Right lobe of liver (tissue), 6 donors: ENCODE measurements at places on chromosomes 16 and 17. TPM values are rescaled to one million over a fixed set of nuclear protein-coding genes. Genes with fewer than 3 reads are reported as not detected.

GRCh38 chr16:69033151-69033949, 72.1 kb upstream of the HAS3 start:
- no peaks in the 10 kb centered on the region for H3K36me3 ChIP-seq
- no peak overlapping the region for H3K4me3 ChIP-seq
- no peak overlapping the region for H3K27ac ChIP-seq
- peaks cover 6% of the 10 kb centered on the region for H3K4me1 ChIP-seq
- DNase-seq: no peak

GRCh38 chr17:60832151-60832585, 154.5 kb downstream of the BCAS3 start:
- no peaks in the 10 kb centered on the region for H3K27me3 ChIP-seq
- H3K4me1 ChIP-seq: no peaks in the 10 kb centered on the region
- H3K4me3 ChIP-seq: no peak overlapping the region
- H3K36me3 ChIP-seq: no peaks in the 10 kb centered on the region

- no peaks in the 10 kb centered on the region for H3K27me3 ChIP-seq
- no peaks in the 10 kb centered on the region for H3K36me3 ChIP-seq
- H3K4me3 ChIP-seq: peak overlapping the region; percentile 64
- H3K27ac ChIP-seq: peak overlapping the region; percentile 49
Observed at GRCh38 chr16:81779536-81780320, 637 bp downstream of the PLCG2 start.

DNA sequence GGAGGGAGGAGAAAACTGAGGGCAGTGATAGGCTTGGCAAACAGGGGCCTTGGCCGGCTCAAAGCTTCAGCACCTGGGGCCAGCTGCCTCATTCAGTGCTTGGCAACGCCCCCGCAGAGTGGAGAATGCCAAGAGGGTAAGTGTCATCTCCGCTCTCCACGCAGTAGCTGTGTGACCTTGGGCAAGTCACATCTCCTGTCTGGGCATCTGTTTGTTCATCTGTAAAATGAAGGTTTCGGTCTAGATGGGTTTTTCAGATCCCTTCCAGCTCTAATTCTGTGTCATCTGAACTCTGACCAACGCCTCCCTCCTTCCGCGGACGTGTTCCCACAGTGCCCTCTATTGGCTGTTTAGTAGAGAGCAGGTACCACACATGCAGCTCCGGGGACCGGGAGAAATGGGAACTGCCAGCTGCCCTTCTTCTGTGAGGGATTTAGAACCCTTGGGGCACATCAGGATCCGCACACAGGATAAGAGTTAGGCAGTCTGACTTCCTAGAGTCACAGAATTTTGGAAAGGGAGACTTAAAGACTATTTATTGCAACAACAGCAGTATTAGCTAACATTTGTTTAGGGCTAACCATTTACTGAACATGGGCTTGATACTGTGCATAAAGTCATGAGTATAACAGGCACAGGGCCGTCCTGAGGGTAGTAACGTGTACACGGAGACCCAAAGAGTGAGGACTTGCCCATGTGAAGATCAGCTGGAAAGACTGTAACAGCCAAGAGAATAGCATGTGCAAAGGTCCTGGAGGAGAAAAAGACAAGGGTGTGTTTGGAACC, 26.8 kb downstream of the GP2 start:
- DNase-seq: peak; percentile 42
- H3K4me1 ChIP-seq: no peaks in the 10 kb centered on the region
- H3K27ac ChIP-seq: no peak overlapping the region
- no peak overlapping the region for H3K4me3 ChIP-seq
- H3K36me3 ChIP-seq: no peaks in the 10 kb centered on the region

GRCh38 chr16:5176505-5176904, 78.9 kb upstream of the EEF2KMT start:
- H3K4me3 ChIP-seq: no peak overlapping the region
- no peaks in the 10 kb centered on the region for H3K4me1 ChIP-seq
- no peak for DNase-seq
- no peak overlapping the region for H3K27ac ChIP-seq

DNA sequence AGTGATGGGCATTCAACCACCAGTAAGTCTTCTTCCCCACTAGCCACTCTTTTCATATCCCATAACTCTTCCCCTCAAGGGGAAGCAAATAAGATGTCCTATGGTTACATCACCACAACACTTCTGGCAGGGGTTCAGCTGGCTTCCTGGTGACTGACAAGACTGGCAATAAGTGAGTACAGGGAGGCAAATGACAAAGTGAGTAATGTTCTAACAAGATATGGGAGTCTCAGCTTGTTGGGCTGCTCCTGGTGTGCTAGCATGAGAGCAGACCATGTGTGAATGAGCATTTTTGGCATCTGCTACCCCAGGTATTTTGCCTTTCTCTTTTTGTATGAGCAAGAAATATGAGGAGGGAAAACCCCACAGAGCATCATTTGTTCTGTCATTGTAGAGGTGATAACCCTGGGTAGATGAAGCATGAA, 9.9 kb downstream of the TMIGD1 start:
- H3K36me3 ChIP-seq: no peaks in the 10 kb centered on the region
- peaks cover 5% of the 10 kb centered on the region for H3K27me3 ChIP-seq
- DNase-seq: no peak
- H3K4me1 ChIP-seq: no peaks in the 10 kb centered on the region

DNA sequence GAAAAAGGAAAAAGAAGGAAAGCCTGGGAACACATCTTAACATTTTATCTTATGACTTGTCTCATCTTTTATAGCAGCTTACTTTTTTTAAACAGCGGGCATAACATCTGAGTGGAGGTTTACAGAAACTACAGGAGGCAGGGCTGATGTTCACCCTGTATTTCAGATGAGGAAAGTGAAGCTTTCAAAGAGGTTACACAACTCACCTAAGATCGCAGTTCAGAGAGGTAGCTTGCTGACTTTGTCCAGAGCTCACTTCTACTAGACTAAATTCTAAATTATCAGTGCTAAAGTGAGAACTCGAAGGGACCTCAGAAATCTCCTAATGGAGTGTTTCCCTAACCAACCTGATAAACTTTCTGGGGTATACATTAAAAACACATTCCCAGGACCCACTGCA, 3.7 kb downstream of the MBTD1 start:
- no peaks in the 10 kb centered on the region for H3K36me3 ChIP-seq
- peak overlapping the region; percentile 29 for H3K4me3 ChIP-seq
- no peaks in the 10 kb centered on the region for H3K27me3 ChIP-seq
- H3K4me1 ChIP-seq: peaks cover 39% of the 10 kb centered on the region

GRCh38 chr17:56735842-56736241, 97.9 kb downstream of the C17orf67 start:
- no peaks in the 10 kb centered on the region for H3K27me3 ChIP-seq
- H3K27ac ChIP-seq: no peak overlapping the region
- no peaks in the 10 kb centered on the region for H3K4me1 ChIP-seq
- no peak overlapping the region for H3K4me3 ChIP-seq
- H3K36me3 ChIP-seq: no peaks in the 10 kb centered on the region
- DNase-seq: no peak

GRCh38 chr16:78749745-78750268, 650.4 kb downstream of the WWOX start:
- H3K4me1 ChIP-seq: no peaks in the 10 kb centered on the region
- no peaks in the 10 kb centered on the region for H3K27me3 ChIP-seq
- no peak for DNase-seq
- H3K27ac ChIP-seq: no peak overlapping the region

- no peak for DNase-seq
- H3K4me3 ChIP-seq: no peak overlapping the region
- H3K36me3 ChIP-seq: no peaks in the 10 kb centered on the region
- H3K27me3 ChIP-seq: no peaks in the 10 kb centered on the region
Observed at GRCh38 chr16:87691686-87692079, 74.1 kb downstream of the KLHDC4 start.

- H3K36me3 ChIP-seq: no peaks in the 10 kb centered on the region
- H3K27ac ChIP-seq: no peak overlapping the region
- no peaks in the 10 kb centered on the region for H3K4me1 ChIP-seq
- H3K4me3 ChIP-seq: no peak overlapping the region
- H3K27me3 ChIP-seq: no peaks in the 10 kb centered on the region
Observed at GRCh38 chr17:31413874-31414549, 22.5 kb downstream of the RAB11FIP4 start.

DNA sequence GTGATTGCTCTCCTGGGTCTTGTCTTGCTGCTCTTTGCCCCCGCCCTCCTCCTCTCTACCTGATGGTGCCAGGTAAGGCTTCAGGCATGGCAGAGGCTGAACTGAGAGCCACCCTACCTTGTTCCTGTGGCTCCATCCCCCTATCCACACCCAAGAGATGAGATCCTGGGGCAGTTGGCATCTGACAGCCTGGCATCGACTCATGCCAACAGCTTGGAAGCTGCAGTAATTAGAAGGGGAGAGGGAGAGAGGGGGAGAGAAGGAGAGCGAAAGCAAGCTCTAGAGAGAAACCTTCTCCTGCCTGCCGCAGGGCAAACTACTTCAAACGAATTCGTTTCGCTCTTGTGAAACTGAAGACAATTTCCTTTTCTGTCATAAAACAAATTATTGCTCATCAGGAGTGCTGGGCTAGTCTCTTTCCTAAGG, 13.8 kb upstream of the SP6 start:
- no peaks in the 10 kb centered on the region for H3K36me3 ChIP-seq
- H3K4me3 ChIP-seq: no peak overlapping the region
- no peaks in the 10 kb centered on the region for H3K27me3 ChIP-seq

DNA sequence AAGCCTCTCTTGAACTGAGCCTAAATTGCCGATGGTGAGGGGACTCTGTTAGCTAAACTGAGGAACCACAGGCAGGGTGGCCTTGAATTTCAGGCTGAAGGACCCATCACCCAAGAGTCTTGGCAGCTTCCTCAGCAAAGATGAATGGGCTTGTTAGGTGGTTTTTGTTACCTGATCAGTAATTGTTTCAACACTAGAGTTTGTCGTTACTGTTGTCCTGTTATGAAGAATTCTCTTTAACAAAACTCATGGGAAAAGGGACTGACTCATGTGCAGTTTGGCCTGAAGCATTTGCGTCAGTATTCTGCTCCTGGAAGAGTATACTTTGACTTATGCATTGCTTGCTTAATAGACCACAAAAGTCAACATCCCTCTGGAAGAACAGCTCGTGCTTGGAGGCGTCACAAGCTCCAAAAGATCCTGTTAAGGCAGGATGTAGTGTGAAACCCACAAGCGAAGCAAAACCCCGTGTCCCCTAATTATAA, 206.0 kb downstream of the IRX3 start:
- H3K4me3 ChIP-seq: no peak overlapping the region
- no peak for DNase-seq
- no peak overlapping the region for H3K27ac ChIP-seq
- no peaks in the 10 kb centered on the region for H3K27me3 ChIP-seq
- no peaks in the 10 kb centered on the region for H3K4me1 ChIP-seq

DNA sequence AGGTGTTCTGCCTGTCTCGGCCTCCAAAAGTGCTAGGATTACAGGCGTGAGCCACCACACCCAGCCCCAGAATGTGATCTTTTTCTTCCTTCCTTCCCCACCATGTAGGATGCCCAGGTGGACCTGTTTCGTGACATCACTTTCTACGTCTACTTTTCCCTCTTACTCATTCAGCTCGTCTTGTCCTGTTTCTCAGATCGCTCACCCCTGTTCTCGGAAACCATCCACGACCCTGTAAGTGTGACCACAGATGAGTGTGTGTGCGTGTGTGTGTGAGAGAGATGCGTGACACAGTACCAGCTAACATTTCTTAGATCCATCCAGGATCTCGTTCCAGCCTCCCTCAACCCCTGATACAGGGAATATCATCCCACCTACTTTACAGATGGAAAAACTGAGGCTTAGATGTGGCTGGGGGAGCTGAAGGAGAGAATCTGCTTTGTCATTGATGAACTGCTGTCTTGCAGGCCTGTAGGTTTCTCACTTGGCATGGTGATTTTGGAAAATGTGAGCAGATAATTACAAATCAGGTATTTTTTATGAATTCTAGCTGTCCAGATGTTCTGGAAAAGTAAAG, 67.1 kb downstream of the ABCC1 start:
- no peak overlapping the region for H3K4me3 ChIP-seq
- H3K27me3 ChIP-seq: no peaks in the 10 kb centered on the region
- H3K36me3 ChIP-seq: no peaks in the 10 kb centered on the region
- no peak overlapping the region for H3K27ac ChIP-seq
- no peak for DNase-seq

- H3K27me3 ChIP-seq: no peaks in the 10 kb centered on the region
- no peak overlapping the region for H3K27ac ChIP-seq
- H3K4me1 ChIP-seq: no peaks in the 10 kb centered on the region
- peak; percentile 42 for DNase-seq
- H3K36me3 ChIP-seq: no peaks in the 10 kb centered on the region
- no peak overlapping the region for H3K4me3 ChIP-seq
Observed at GRCh38 chr17:83192161-83192788, 112.9 kb downstream of the METRNL start.

DNA sequence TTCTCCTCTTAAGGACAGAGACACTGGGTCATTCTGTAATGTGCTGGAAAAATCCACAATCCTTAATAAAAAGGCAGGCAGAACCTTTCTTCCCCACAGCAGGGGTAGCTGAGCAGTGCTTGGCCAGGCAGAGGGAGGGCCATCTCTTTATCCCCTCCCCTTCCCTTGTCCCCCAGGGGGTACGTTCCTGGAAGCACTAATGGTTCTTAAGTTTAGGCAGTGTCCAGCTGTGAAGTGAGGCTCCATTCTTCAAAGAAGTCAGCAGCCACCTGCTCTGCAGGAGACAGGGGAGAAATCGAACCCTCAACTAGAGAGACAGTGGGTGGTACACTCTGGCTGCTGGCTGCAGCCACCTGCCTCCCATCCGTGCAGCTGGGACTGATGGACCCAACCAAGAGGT, 533.9 kb upstream of the CDH11 start:
- no peak overlapping the region for H3K4me3 ChIP-seq
- DNase-seq: no peak
- no peaks in the 10 kb centered on the region for H3K4me1 ChIP-seq
- no peak overlapping the region for H3K27ac ChIP-seq
- no peaks in the 10 kb centered on the region for H3K27me3 ChIP-seq

GRCh38 chr17:41421116-41421515, 3.3 kb downstream of the KRT37 start:
- no peaks in the 10 kb centered on the region for H3K27me3 ChIP-seq
- no peak for DNase-seq
- no peak overlapping the region for H3K27ac ChIP-seq
- no peaks in the 10 kb centered on the region for H3K36me3 ChIP-seq
- no peaks in the 10 kb centered on the region for H3K4me1 ChIP-seq

DNA sequence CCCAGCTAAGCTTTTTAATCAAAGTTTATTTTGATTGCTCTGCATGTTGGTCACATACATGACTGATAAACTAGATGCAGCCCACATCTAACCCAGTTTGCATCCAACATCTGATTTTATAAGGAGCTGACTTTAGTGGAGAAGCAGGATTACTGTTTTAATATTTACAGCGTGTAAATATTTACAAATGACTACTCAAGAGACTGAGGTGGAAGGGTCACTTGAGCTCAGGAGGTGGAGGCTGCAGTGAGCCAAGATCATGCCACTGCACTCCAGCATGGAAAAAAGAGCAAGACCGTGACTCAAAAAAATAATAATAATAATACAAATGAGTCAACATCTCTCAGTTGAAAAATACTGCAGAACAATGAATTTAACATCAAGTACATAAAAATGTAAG, 50.8 kb downstream of the PARN start:
- H3K27me3 ChIP-seq: no peaks in the 10 kb centered on the region
- H3K4me1 ChIP-seq: no peaks in the 10 kb centered on the region
- H3K4me3 ChIP-seq: no peak overlapping the region

GRCh38 chr17:57020208-57020607, 42.3 kb downstream of the SCPEP1 start:
- H3K27me3 ChIP-seq: no peaks in the 10 kb centered on the region
- DNase-seq: no peak
- no peak overlapping the region for H3K27ac ChIP-seq
- H3K4me1 ChIP-seq: no peaks in the 10 kb centered on the region
- no peak overlapping the region for H3K4me3 ChIP-seq

Gene TANGO6
- total RNA-seq: 15.2 TPM

Gene TPSD1
- not detected for total RNA-seq

Gene SP6
- total RNA-seq: 0.11 TPM

Gene IKZF3
- 1.1 TPM for total RNA-seq

Gene NETO2
- 1.6 TPM for total RNA-seq

Gene NOS2
- not detected for total RNA-seq

Gene HEATR9
- not detected for total RNA-seq

Gene CES3
- total RNA-seq: 32.0 TPM
